SHP77 treated with DMSO at 0.1 percent for 48 hours (cell line): ENCODE measurements at places on chromosomes 11 and 22.

DNA sequence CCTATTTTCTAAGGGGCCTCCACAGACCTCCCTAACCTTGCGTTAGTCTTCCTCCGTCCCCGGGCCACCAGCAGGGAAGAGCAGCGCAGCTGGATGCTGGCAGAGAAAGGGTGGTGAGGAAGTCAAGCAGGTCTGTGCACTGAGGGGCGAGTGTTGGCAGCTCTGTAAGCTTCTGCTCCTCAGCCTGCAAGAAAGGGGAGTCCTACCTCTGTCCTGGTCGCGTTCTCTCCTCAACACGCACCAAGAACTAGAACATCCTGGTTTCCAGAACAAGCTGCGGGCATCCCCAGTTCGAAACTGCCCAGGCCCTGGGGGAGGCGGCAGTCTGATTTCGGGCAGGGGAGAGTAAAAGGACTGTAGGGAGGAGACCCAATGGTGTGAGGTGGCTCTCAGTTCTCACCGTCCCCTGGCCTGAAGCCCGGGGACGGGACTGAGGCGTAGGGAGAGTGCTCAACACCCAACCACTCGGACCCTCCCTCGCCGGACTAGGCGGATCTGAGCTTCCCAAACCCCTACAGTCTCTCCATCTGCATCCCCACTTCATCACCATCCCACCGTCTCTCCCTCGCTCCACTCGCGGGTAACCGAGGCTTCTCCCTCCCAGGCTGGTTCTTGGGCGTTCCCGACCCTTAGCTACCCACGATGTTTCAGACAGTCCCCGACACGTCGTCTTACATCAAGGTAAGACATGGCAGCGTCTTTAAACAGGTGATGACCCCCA lies 7.7 kb upstream of the FLI1 start:
- no peak for DNase-seq

DNA sequence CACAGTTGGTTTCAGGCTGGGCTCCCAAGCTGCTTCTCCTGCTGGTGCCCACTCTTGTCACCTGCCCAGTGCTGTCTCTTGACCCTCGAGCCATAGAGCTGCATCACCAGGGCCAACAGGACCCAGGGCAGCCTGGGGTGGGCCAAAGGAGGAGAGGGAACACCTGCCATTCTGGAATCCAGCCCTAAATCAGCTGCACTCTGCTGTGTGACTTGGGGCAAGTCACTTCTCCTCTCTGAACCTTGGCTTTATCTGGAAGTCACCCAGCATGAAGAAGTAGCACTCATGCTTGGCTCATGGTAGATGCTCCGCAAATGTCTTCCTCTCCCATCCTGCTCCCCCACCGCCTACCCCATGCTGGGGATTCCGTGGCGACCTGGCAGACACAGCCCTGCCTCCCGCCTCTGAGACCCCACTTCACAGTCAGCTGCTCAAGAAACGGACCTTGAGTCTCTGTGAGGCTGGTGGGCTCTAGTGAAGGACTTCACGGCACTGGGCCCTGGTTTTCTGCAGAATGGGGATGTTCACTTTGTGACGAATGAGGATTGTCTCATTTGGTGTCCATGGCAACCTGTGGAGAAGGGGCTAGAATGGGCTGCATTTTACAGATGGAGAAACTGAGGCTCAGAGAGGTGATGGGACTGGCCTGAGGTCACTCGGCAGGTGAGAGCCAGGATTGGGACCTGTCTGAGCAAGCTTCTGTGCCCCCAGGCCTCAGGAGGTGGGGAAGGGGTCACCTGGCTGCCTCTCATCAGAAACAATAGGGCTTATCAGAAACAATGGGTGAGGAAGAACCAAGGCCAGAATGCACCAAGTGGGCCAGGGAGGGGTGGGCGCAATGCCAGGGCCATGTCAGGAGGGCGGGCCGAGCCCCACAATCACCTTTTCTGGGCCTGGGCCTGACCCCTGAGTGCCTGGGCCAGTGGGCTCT lies 12.4 kb downstream of the EMID1 start:
- DNase-seq: no peak

- no peak for DNase-seq
These were observed 25.7 kb downstream of the MPPED2 start for GRCh38 chr11:30560206-30561106.

- DNase-seq: no peak
These were observed 64.8 kb downstream of the MIAT start for GRCh38 chr22:26722159-26722558.

DNA sequence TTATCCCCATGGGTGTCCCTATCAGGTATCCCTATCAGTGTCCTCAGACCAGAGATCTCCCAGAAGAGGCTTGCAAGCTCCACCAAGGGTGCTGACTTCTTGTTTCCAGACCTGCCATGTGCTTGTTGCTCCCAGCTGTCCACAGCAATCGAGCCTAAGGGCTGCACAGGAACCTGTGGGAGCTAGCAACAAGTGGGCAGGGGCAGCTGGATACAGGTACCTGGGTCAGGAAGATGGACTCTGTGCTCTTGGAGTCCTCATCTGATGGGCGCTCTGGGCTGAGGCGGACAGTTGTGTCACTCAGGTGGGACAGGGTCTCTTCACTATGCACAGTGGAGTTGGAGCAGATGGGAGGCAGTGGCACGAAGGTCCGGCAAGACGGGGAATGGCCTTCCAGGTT lies 99.2 kb downstream of the RNF169 start:
- DNase-seq: no peak

- DNase-seq: no peak
These were observed 24.4 kb upstream of the PSMA1 start for GRCh38 chr11:14544611-14545010.

DNA sequence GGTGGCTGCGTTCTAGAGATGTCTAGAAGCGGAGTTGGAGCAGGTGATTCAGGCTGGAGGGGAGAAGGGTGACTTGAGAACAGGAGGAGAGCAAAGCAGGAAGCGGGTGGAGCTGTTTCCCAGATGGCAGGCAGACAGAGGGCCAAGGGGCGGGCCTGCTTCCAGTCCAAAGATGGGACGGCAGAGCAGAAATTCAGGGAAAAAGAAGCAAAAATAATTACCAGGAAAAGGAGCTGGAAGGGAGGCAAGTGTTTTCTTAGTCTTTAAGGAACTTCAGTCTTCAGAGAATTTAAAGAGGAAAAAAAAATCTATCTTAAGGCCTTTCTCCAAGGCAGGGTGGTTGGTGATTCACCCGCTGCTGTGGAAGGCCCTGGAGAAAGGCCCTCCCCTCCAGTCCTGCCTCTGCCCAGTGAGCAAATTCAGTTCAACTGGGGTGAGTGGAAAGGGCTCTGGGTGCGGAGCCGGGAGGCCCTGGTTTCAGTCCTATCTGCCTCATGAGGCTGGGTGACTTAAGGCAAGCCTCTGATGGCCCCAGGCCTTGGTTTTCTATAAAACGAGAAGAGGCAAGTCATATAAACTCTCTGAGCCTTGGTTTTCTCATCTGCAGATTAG lies 4.5 kb upstream of the CREB3L1 start:
- DNase-seq: peak; percentile 57

DNA sequence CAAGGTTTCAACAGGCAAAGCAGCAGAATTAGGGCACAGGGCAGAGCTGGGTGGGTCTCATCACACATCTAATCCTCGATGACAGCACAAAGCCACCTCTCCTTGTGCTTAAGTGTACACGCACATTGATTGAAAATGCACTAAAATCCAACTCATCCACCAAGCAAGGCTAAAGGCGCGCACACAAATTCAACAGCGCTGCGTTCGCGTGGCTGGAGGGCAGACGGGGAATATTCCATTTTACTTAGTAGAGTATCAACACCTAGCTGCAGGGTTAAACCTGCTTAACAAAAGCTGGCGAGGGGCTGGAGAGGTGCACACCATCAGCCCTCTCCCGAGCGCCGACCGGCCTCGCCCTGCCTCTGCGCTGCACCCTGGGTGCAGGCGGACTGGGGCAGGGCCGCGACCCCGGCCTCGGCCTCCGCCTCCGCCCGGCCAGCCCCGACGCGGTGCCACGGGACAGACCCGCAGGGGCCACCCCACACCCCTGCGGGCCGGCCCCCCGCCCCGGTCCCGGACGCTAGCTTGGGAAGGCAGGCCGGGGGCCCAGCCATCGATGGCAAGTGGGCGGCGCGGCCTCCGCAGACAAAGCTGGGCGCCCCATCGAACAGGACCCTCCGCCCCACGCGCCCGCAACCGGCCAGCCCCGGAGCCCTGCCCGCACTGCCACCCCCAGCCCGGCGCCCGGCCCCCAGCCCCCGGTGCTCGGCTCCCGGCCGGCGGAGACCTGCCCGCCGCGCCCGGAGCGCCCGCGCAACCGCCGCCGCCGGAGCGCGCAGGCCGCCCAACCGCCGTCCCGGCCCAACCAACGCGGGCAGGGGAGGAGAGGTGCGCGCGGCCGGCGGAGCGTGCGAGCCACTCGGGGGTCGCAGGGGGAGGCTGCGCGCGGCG lies 929 bp downstream of the PRDM10 start:
- no peak for DNase-seq

DNA sequence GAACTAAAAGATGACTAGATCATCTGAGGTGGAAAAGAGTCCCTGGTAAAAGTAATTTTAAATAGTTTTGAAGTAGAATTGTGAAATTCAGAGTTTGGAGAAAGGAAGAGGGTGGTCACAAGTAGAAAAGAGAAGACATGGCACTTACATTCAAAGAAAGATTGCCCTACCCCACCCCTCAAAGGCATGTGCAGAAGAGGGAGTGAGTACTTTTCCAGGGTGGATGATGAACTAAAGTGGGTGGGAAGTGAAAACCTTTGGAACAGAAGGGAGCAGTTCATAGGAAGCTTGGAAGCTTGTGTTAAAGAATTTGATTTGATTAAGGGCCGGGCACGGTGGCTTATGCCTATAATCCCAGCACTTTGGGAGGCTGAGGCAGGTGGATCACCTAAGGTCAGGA lies 23.6 kb downstream of the SREBF2 start:
- no peak for DNase-seq

GRCh38 chr11:96079691-96080090 lies 155.8 kb upstream of the MTMR2 start:
- no peak for DNase-seq

DNA sequence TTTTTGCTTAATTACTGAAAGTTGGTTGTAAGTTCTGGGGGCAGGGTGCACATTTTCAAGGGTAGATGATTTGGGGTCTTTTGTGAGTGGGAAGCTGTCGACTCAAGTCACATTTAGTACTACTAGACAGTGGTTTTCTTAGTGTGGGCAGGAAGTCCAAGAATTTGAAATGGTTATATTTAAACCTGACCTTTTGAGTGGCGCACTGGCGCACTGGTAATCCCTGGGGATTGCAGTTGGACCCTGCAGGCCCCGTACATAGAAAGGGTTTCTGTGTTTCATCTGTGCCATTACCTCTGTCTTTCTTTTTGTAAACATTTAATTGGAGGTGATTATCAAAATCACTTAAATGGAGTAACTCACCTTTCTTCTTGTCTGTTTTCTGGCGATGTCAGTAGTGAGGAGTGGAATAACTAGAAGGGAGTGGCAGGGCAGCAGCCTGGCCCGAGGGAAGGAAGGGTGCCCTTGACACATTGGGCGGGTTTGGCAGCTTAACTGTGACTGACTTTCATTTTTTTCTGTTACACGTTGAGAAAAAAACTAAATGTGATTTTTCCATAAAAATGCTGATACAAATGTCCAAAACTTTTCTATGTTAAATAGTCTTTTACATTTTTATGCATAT lies 101.8 kb upstream of the GAL start:
- no peak for DNase-seq

GRCh38 chr11:391117-392017 lies 2.6 kb upstream of the PKP3 start:
- DNase-seq: no peak

DNA sequence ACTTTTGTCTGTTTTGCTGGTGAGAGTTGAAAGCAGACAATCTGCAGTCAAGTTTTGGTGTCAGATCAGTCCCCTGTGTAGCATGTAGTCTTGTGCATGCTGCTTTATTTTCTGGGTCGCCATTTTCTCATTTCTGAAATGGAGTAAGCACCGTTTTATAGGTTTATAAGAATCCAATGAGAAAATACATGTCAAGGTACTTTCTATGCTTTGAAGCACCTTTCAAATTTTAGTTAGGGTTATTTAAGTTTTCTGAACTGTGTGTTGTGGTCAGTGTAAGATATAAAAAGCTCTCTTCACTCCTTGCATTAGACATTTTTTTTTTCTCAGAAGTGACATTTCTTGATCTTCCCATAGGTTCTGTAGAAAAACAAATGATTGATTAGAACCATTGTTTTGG lies 283.2 kb downstream of the ETS1 start:
- no peak for DNase-seq

- DNase-seq: no peak
These were observed 1.0 kb downstream of the C11orf91 start for GRCh38 chr11:33699515-33700062.

- DNase-seq: no peak
These were observed 1.6 kb downstream of the IFITM10 start for GRCh38 chr11:1748636-1749394.

DNA sequence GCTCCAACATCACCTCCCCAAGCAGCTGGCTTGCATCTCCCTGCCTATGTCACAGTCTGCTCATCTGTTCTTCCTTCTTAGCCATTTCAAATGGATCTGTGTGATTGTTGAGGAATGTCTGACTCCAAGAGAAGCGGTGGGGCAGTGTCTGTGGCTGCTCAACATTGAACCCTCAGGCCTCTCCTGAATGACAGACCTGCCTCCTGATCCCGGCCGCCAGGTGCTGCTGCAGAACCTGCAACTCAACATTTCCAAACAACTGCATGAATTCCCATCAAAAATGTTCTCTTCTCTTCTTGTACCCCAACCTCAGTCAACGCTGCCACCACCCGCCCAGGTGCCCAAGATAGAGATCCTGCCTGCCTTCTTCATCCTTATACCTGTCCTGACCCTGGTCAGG lies 132.5 kb downstream of the FBXO7 start:
- DNase-seq: no peak

DNA sequence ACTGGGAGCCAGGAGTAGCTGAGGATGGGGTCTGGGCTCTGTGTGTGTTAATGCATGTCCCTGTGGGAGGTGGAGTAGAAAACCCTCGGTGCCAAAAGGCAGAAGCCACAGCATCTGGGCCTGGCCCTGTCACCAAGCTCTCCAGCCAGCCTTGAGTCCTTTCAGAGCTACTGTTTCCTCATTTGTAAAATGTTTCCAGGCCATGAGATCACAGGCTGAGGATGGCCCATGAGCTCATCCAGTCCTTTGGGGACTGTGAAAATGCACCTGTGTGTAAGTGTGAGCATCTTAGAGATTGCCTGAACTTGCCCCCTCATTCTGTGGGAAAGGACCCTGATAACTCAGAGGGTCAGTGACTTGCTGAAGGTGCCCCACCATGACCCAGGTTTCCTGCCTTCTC lies 9.1 kb downstream of the ANKK1 start:
- DNase-seq: no peak

DNA sequence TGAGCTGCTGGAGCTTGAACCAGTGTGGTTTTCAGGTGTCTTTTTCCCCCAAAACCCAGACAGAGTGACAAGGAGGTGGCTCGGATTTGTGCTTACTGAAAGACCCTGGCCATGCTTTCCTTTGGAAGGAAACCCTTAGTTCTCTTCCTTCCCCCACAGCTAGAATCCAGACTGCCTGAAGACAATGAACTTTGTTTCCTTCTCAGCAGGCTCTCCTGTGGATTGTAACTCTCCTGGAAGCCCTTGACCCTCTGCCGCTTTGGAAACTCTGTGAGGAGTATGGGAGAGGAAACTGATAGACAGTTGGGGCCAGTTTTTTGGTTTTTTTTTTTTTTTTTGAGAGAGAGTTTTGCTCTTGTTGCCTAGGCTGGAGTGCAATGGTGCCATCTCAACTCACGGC lies 62.1 kb upstream of the SESN3 start:
- no peak for DNase-seq
